Panc1 (cell line): ENCODE measurements at places on chromosomes 16 and 17. TPM values are rescaled to one million over a fixed set of nuclear protein-coding genes. Genes with fewer than 3 reads are reported as not detected.

DNA sequence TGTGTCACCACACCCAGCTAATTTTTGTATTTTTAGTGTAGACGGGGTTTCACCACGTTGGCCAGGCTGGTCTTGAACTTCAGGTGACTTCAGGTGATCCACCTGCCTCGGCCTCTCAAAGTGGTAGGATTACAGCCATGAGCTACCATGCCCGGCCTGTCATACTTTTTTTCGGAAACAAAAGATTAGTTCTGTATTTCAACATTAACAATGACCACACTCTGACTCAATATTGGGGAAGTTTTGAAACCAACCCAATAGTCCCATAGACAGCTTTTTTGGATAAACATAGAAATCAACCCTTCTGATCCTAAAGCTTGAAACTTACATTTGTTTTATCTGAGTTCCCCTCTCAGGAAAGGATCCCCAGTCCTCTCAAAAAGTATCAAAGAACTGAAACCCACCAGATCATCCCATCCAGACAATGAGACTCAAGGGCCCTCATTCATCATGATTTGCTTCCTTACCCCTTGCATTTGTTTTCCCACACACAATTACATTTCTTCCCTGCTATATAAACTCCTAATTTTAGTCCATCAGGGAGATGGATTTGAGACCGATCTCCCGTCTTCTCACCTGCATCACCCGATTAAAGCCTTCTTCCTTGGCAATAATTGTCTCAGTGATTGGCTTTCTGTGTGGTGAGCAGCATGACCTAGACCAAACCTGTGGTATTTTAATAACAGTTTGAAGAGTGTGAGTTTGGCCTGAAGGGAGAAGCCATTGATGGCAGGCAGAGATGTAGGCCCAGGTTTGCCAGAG, 7.2 kb upstream of the AGRP start:
- DNase-seq: no peak

- no peak for DNase-seq
Measured at GRCh38 chr17:17725011-17725751, 43.9 kb downstream of the RAI1 start.

- no peak for DNase-seq
Measured at GRCh38 chr16:87851601-87852000, 17.7 kb downstream of the SLC7A5 start.

The CDH5 gene
- total RNA-seq: 0.18 TPM

DNA sequence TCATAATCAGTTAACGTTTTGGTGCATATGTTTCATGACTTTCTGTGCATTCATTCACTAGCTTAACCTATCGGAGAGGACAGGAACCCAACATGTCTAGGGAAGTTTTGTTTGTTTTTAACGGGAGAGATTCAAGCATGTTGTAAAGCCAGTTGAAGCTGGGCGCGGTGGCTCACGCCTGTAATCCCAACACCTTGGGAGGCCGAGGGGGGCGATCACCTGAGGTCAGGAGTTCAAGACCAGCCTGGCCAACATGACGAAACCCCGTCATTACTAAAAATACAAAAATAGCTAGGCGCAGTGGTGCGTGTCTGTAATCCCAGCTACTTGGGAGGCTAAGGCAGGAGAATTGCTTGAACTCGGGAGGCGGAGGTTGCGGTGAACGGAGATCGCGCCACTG, 1.4 kb upstream of the TNRC6A start:
- no peak for DNase-seq

DNA sequence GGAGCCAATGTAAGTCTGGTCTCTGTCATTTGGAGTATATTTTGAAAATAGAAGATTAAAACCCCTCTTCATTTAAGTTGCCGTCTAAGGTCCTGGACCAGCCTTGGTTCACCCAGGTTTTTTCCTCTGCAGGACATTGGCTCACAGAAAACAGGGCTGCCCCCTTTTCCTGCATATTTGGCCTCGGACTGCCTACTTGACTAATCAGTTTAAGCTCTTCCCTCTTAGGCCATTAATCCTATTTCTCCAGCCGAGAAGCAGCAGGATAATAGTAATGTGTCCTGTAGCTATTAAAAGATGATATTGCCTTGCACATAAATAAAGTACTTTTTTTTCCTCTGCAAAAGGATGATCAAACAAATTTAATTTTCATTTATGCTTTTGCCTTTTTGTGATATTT, 52.1 kb downstream of the PRKCA start:
- no peak for DNase-seq

DNA sequence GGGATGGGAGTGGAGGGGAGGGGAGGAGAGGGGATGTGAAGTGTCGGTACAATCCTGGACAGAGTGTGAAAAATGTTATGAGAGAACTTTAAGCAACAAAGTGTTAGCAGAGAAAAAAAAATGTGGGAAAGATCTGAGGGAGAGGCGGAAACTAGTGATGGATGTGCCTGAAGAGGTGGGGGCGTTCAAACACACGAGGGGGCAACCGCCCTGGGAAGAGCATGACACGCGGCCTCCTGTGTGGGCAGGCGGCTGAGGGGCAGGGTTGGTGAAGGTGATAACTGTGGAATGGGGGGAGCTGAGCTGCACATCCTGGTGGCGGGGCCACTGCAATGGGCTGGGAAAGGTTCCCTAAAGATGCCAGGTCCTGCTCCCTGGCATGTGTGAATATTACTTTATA, 30.1 kb downstream of the IFT140 start:
- no peak for DNase-seq

DNA sequence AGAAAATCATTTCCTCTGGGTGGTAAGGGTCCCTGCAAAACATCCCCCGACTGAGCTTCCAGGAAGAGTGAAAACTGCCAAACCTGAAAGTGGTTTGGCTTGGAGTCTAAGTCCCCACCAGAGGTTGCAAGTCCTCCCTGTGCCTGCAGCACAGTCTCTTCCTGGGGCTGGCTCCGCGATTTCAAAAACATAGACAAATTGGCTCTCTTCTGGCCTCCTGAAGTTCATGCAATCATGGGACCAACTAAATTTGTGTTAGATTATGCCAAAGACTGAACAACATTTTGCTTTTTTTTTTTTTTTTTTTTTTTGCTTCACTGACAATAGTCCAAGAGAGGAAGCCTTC, 447.9 kb downstream of the CA10 start:
- no peak for DNase-seq

GRCh38 chr16:27436065-27436464, 34.1 kb downstream of the IL21R start:
- DNase-seq: no peak

The COG8 gene
- total RNA-seq: 30.5 TPM

The TBX2 gene
- total RNA-seq: 35.6 TPM

GRCh38 chr17:42698736-42699414, 16.5 kb downstream of the CNTNAP1 start:
- no peak for DNase-seq

The ODAD4 gene
- total RNA-seq: 0.69 TPM

DNA sequence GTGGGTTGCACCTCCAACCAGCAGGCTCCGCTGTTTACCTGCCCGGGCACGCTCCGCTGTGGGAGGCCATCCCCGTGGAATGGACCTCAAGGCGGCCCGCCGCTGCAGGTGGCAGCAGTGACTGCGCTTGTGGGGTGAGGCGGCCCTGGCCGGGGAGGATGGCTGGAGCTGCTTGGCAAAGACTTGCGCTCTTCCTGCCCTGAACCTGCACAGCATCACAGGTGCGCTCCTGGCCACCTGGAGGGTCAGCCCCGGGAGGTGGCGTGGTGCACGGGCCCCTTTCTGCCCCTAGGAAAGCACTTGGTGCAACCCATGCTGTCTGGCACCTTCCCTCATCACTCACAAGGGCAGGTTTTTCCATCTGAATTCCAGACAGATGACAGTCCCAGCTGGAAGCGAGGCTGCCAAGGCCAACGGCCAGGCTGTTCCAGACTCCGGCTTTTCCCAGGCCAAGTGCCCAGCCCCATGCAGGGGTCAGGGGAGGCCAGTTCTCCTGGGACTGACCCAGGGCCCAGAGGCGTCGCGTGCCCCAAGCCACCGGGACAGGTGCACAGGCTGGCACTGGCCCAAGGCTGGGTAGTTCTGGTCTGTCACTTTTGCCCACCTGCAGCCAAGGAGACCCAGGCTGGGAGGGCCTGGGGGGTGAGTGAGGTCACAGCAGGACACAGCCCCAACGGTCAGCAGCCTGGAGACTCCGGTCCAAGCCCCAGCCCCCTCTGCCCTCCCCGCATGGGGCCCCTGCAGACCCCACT, 13.3 kb downstream of the UTS2R start:
- no peak for DNase-seq

DNA sequence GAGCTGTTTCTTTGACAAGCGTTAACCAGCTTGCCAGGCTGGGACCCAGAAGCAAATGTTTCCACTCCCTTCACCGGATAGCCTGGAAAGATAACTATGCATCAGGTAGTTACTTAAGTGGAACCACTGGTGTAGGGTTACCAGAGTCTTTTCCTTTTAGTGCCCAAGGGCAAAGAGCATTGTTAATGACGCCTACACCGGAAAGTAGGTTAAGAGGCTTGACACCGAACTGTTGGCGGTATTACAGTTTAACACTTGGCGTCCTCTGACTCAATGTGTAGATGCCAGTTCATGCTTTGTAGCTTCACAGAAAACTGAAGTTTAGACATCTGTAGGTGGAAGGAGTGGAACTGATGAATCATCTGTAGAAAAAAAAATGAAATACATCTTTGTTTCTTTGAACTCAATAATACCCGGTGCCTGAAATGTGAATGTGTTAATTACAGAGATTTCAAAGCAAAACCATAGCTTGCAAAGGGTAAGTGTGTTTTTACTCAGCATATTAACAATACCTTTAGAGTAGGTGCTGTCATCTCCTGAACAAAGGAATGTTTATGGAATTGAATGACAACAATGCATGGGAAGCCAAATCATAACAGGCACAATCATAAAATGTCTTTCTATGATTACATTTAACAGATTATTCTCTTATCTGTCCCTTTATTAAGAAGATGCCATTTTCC, 426.7 kb upstream of the SALL1 start:
- DNase-seq: no peak

The KRT33B gene
- total RNA-seq: not detected

DNA sequence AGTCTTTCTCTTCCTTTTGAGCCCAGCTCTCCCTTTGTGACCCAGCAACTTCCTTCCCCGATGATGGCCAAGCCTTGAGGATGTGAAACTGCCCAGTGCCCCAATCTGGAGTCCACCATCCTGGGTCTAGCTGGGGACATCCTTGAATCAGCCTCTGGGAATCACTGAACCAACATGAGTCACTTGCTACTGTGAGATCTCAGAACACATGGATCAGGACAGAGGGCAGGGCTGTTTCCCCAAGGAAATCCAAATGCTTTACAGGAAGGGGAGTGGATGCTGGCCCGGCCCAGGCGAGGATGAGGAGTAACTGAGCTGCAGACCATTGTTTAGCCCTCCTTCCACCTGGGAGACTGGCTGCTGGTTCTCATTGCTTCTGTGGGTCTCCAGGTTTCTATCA, 547.6 kb downstream of the WWOX start:
- DNase-seq: no peak

DNA sequence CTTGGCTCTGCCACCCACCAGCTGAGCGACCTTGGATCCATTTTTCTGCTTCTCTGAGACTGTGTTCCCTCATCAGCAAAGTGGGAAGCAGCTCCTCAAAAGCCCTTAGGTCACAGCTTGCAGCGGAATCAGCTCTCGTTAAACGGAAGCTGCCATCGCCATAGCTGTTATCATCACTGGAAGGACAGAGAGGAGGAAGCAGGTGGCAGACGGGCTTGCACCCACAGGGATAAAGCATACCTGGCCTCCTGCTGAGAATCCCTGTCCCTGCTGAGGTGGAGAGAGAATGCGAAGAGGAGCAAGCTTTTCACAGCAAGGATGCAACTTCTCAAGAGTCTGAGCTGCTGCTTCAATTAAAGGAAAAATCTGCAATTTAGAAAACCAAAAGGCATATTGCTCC, 106.6 kb downstream of the CLEC16A start:
- no peak for DNase-seq

The SNAI3 gene
- total RNA-seq: not detected

DNA sequence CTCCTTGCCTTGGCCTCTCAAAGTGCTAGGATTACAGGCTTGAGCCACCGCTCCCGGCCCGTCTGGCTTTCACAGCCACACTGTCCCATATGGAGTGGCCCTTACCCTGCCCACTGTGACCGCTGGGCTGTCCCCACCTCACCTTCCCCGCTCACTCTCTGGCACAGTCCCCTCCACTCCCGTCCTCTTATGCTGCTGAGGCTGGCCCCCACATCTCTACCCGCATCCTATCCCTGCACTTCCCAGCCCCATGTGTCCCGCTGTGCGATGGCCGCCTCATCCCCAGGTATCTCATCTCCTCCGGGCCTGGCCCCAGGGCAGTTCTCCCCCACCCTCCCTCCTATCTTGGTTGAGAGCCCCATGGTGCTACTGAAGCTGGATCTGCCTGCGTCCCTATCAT, 93.2 kb downstream of the PGS1 start:
- DNase-seq: no peak

GRCh38 chr17:7703584-7704479, 1.2 kb upstream of the EFNB3 start:
- DNase-seq: no peak

The ASPHD1 gene
- total RNA-seq: 87.0 TPM

DNA sequence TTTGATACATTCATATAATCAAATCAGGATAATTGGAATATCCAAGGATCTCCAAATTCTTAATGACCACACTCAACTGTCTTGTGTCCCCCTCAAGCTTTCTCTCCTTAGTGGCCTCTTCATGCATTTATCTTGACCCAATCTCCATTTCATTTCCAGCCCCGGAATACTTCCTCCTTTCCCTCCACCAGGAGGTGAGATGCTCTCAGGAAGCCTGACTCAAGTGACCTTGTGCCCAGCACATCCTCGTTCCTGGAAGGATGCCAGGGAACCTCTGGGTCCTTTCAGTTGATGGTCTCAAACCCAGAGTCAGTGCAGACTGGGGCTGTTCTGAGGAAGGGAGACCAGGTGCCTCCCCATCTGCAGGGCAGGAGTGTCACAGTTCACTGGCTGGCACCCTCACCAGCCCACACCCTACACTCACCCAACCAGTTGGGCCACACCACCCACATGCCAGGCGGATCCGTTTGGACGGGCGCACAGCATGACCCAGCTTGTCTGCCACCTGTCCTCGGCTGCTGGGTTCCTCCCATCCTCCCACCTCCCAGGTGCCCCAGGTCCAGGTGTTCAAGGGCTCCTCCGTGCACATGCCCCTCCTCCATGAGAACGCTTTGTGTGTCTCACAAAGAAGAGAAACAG, 14.0 kb upstream of the EMP2 start:
- DNase-seq: no peak

The CTRB2 gene
- 5.0 TPM for total RNA-seq

DNA sequence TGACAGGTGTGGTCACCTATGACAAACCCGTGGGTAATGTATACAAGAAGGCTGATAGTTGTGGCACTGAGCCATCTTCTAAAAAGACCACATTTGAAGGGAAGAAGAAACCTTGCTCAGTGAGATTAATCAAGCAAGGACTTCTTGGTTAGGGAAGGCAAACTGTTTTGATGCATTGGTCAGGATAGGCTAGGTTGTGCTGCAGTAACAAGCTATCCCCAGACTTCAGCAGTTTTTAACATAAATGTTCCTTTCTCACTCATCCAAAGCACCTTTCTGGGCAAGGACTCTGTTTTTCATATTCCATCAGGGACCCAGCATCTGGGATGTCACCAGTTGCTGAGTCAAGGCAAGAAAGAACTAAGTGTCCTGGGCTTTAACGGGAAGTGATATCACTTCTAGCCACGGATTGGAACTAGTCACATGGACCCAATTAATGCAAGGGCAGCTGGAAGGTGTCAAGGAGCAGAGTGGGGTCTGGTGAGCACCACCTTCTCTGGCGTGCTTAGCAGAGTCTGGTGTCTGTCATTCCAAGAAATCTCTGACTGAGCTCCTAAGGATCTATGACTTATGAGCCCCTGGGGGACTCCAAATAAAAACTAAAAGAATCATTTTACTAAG, 52.0 kb upstream of the CCL2 start:
- DNase-seq: no peak

GRCh38 chr17:52276381-52277008, 118.0 kb upstream of the CA10 start:
- no peak for DNase-seq
